ENCODE measurements at places on chromosomes 7 and 10.

- DNase-seq: no peak
Observed at GRCh38 chr10:11845113-11845512, 22.0 kb downstream of the PROSER2 start.

DNA sequence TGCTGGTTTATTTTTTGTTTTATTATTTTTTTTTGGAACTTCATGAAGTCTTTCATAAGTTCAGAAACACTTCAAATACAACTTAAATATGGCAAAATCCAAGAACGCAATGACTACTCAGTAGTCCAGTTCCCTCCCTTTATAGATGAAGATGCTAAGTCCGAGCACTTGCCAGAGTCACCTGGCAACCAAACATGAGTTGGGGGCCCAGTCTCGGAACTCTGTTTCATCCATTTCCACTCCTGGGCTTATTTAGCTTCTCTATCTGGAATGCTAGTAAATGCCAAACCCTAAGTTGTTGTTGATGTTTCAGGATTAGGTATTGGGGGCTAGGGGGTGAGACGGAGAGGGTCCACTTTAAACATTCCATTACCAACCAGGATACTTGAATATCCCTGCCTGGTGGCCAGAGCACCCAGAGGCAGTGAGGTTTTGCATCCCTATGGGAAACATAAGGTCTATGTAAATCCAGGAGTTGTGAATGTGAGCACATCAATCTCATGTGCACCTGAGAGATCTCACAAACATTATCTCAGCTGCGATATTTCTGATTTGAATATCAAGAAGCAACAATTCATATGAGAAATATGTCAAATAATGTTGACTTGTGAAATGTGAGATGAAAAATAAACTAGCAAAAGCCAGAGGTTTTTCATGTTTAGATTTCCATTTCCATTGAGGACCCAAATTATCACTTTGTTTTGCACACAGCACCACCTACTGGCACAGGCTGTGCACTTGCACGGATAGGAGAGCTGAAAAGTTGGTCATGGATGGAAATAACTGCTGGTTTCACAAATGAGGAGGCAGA is 129.3 kb downstream of the PKD1L1 start:
- peak; percentile 75 for DNase-seq

GRCh38 chr7:69994886-69995542 is 396.7 kb downstream of the AUTS2 start:
- no peak for DNase-seq

DNA sequence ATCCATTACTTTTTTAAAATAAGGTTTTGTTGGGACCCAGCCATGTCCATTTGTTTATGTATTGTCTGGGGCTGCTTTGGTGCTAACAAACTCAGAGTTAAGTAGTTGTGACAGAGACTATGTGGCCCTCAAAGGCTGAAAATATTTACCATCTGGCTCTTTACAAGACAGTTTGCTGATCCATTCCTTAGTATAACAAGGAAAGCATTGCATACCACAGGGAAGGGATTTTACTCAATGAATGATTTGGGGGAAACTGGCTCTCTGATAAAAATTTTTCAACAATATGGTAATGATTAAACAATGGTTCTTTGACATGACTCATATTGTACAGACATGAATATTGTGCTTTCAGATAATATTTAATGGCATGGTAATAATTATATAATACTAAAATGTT is 738.1 kb downstream of the KCNMA1 start:
- DNase-seq: peak; percentile 39

GRCh38 chr7:22723637-22724036 is 3.4 kb upstream of the IL6 start:
- peak; percentile 31 for DNase-seq

DNA sequence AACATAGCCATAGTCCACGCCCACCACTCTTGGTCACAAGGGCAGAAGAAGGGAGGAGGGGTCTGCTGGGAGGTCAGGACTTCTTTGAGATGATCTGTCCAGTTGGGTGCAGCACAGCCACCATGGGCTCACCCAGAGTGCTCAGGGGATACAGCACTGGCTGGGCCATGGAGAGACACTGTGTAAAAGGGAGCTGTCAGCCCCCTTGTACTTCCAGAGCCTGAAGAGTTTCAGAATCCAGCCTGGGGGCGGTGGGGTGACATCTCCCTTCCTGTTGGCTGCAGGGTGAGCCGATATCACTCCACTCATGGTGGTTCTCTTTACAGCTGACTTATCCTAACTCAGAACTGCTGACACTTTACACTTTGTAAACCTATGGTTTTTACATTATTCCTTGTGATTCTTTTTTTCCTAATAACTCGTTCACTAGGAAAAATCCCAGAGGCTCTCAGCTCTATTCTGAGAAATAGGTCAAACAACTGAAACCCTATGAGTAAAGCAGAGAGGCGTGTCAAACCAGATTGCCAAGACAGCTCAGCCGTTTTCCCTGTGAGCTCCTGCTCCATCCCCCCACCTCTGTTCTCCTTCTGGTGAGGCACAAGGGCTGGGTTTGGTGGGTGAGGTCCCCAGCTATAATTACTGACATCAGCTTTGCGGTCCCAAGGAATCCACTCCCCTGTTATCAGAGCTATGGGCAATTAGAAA is 3.2 kb upstream of the MRPS24 start:
- peak; percentile 90 for DNase-seq

GRCh38 chr7:82028097-82028496 is 258.2 kb upstream of the HGF start:
- no peak for DNase-seq

- DNase-seq: no peak
Observed at GRCh38 chr7:98256431-98256830, 4.4 kb upstream of the TECPR1 start.

DNA sequence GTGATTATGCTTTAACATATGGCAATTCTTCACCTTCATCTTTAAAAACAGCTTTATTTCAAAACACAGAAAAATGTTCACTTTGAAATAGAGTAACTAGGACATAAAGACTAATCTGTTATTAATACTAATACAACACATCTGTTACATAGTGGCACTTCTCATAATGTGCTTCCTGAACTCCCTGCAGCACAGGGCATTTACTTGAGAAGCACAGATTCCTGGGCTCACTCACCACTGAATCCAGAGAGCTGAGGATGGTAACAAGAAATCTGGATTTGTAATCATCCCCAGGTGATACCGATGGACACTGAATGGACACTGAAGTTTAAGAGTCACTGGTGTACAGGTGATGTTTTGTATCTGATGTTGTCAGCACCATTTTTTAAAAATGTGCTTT is 96.1 kb downstream of the COL28A1 start:
- DNase-seq: peak; percentile 16

All from EL (cell line).